ENCODE measurements at places on chromosomes 7 and 10.
A peak's percentile ranks its signal among the peaks of the same experiment; 100 is the strongest.

DNA sequence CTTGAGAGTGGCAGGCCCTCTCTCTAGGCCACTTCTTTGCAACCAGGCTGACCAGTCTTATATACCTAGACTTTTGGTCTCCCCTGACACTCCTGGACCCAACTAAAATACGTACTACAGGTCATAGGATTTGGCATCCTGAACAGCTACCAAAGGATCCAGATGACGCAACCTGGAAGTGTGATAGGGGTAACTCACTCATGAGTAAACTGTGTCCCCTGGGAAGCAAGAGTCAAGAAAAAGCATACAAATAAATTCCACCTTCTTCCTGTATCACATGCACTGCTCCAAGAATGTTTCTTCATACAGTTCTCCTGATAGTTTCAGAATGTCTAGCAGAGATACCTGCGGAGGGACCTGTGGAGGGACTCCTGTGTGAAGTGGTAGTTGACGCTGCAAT is 172.3 kb downstream of the MDFIC start:
- no peak for DNase-seq

- no peak for DNase-seq
Observed at GRCh38 chr10:9910446-9910845, 1107.2 kb upstream of the CELF2 start.

- DNase-seq = no peak
Observed at GRCh38 chr10:64059884-64060283, 538.7 kb downstream of the REEP3 start.

- DNase-seq = no peak
Observed at GRCh38 chr7:31098642-31099360, 46.7 kb downstream of the ADCYAP1R1 start.

- DNase-seq = no peak
Observed at GRCh38 chr7:22730921-22731654, 4.1 kb downstream of the IL6 start.

DNA sequence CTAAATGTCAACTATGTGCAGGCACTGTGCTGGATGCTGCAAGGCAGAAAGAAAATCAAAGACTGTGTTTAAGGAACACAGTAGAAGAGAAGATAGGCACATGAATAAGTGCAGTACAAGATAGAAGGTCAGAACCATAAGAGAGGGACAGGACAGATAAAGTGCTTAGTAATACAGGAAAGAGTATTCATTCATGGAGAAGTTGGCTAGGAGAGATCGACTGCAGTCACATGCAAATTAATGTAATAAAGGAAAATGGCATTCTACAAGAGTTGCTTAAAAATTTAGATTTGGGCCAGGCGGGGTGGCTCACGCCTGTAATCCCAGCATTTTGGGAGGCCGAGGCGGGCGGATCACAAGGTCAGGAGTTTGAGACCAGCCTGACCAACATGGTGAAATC is 24.8 kb downstream of the KIF5B start:
- DNase-seq = no peak

GRCh38 chr10:131102676-131103075 is 208.8 kb downstream of the TCERG1L start:
- no peak for DNase-seq

DNA sequence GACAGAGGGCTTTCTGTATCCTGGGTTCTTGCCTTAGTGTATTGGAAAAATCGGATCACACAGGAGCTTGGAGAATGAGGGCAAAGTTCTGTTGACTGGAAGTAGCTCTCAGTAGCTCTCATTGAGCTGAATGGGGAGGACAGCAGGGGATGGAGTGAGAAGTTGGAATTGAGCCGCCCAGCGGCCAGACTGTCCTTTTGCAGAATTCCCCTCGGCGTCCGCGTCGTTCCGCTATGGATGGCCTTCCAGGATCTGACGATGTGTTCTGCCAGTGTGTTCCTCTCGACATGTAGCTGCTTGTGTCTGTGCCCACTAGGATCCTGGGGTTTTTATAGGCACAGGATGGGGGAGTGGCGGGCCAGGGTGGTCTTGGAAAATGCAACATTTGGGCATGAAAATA is 351.8 kb upstream of the SEMA3A start:
- no peak for DNase-seq

- DNase-seq = no peak
Observed at GRCh38 chr7:128404143-128404681, 5.6 kb downstream of the IMPDH1 start.

DNA sequence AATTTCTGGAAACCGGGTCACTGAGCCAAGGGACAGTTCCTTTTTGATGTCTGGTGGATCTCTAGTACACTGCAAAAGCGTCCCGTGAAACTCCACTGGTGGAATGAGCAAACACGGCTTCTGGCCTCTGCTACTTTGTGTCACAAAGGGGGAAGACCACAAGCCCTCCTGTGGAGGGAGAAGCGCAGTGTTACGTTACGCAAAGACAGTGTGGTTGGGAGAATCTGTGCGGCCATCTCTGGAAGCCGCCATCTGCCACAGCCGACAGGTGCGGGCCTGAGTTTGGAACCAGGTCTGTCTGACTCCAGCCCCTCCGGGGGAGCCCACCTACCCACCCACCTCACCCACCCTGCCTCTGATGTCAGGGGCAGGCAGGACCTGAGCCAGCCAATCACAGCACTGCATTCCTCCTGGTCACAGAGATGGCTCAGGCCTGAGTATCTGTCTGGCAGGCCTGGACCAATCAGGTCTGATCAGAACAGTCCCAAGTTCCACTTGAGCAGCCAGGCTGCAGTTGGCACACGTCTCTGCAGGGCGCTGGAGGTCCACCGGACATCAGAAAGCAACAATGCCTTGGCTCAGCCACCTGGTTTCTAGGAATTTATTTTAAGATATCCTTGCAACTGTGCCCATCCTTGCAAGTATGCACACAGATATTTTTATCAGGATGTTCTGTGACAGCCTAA is 3.0 kb upstream of the CYP2W1 start:
- no peak for DNase-seq

DNA sequence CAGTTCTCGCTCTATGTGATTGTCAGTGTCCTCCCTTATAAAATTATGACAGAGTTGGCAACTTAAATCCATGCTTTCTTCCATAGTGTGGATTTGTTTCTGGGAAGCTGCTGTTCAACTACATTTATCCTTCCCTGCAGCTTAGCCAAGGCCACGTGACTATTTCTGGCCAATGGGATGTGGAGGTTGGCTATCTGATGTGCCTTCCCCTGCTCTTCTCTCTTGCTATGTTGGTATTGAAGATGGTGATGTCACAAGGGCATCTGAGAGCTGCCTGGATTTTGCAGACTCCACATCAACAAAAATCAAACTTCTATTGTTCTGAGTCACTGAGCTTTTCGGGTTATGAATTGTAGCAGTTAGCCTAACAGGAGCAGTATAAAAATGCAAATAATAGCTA is 164.9 kb upstream of the RHOBTB1 start:
- DNase-seq = no peak

- DNase-seq = no peak
Observed at GRCh38 chr7:132453826-132454225, 122.4 kb downstream of the PLXNA4 start.

DNA sequence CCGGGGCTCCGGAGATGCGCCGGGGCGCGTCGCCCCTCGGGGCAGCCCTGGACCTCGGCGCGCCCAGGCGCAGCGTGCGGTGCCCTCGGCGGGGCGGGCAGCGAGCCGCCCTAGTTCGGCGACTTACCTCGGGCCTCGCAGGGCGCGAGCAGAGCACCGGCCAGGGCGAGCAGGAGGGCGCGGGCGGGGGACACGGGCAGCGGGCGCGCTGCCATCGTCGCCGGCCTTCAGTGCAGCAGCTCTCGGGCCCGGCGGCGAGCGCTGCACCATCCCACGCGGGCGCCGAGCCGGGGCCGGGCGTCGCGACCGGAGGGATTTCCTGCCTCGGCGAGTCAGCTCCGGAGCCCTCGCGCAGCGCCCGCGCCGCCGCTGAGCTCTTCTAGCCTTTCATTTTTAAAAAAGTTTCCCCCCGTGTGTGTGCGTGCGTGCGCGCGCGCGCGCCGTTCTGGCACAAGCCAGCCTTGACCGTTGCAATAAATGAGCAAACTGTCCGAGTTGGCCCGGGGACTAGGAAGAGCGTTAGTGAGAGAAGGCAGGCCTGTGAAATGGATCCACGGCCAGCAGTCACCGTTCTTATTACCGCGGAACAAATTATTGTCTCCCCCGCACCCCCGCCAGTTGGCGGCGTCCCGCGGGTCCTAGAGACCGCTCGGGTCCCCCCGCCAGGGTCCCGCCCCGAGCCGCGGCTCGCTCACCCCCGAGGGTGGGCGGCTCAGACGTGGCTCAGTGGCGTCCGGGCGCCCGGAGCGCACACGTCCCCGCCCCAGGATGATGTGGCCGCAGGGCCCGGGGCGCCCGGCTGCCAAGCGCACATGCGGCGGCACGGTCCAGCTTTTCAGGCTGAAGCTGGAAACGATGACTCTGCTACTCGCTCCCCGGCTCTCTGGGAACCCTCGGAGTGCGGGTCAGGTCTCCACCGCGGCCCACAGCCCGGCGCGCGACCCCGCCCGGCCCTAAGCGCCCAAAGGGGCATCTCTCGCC is at the start of gene ADAM12:
Gene ADAM12, minus strand, starts transcription at position 547 of the 981 bp plus-strand sequence. Its CDS starts 332 bp downstream, at position 215.
- DNase-seq = no peak

GRCh38 chr10:68211669-68212068 is 20.2 kb downstream of the ATOH7 start:
- DNase-seq = no peak

GRCh38 chr10:126478546-126478945 is 90.3 kb upstream of the ADAM12 start:
- DNase-seq = no peak

- no peak for DNase-seq
Observed at GRCh38 chr10:78960316-78960800, 108.4 kb upstream of the ZMIZ1 start.

GRCh38 chr7:105723572-105723971 is 142.3 kb upstream of the EFCAB10 start:
- DNase-seq = no peak

- no peak for DNase-seq
Observed at GRCh38 chr7:49631960-49632359, 141.5 kb upstream of the VWC2 start.

DNA sequence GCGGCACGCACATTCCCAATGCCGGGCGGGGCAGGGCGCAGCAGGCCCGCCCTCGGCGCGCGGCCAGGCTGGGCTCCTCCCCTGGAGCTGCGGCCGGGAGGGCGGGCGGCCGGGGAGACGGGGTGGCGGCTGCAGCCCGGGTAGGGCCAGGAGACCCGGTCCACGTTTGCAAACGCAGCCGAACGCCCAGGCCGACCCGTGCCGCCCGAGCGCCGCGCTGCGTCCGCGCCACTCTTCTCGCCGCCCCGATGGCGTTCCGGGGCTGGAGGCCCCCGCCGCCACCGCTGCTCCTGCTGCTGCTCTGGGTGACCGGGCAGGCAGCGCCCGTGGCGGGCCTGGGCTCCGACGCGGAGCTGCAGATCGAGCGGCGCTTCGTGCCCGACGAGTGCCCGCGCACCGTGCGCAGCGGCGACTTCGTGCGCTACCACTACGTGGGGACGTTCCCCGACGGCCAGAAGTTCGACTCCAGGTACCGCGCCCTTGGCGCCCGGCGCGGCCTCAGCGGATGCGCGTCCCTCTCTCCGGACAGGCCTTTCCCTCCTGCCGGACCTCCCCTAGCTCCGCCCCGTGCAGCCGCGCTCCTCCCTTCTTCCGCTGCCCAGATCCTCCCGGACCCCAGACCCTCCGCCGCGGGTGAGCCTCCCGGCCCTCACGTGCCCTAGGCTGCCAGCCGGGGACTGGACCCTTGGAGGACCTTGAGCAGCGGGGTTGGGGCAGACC is at the start of gene FKBP9:
Gene FKBP9, plus strand, starts transcription at position 115 of the 720 bp plus-strand sequence. Its CDS starts 134 bp downstream, at position 249.
- DNase-seq = peak; percentile 67

DNA sequence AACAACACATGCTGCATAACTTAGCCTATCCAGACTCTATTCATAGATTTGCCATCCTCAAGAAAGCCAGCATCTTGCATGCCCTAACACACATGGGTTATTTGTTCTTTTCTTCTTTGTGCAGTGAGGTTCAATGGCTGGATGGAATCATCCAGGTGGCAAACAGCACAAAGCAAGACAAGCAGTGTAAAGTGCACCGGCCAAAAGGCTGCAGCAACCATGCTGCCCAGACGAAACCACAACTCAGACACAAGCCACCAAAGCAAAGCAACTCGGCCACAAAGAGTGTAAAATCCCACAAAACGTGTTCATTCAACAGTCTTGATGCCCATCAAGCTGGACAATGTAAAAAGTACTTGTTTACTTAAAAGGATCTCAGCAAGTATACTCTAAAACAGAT is 76.9 kb downstream of the PIP4K2A start:
- DNase-seq = no peak

DNA sequence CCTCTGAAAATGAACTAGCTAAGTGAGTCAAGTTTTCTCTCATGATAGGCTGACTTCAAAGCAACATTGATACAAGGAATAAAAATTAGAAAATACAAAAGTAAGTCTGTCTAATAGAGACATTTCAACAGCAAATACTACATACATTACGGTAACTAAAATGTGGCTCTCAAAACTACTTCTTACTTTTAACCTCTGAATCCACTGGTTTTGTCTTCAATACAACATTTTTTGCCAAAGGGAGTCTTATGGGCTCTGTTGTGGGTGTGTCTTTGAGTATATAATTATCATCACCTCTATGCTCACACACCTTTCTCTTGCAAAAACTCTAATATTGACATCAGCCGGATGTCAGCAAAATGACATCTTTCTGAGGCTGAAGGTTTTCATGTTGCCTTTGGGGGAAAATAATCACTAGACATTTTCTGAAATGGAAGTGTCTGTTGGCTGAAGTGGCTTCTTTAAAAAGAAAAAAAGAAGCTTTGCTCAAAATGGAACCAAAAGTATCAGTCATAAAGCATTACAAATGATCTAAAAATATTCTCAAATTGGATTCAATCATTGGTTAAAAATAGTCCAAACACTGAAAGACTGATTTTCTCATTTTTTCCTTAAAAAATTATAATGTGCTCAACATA is 41.8 kb upstream of the FAM133B start:
- DNase-seq = no peak

- no peak for DNase-seq
Observed at GRCh38 chr10:101114646-101115045, 16.5 kb upstream of the TLX1 start.

DNA sequence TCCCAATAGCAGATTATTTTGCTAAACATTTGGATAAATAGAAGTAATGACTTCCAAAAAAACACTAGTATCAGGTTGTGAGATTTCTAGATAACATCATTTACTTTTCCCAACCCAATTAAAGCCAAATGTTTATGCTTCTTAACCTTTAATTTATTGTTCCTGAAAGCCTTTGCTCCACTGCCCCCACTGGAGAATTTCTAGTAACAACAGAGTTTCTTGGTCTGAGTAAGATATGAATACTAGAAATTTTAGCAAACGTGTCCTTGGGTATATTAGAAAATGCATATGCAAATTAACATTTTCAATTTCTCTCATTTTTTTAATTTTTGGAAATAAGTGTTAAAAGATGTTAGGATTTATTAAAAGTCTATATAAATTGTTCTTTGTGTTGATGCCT is 958.0 kb upstream of the PHF14 start:
- no peak for DNase-seq
